Hypothalamus (tissue), 51 donors: ENCODE measurements at places on chromosomes 7 and 10.

- DNase-seq = no peak
Measured at GRCh38 chr10:111093741-111094380, 17.0 kb downstream of the ADRA2A start.

DNA sequence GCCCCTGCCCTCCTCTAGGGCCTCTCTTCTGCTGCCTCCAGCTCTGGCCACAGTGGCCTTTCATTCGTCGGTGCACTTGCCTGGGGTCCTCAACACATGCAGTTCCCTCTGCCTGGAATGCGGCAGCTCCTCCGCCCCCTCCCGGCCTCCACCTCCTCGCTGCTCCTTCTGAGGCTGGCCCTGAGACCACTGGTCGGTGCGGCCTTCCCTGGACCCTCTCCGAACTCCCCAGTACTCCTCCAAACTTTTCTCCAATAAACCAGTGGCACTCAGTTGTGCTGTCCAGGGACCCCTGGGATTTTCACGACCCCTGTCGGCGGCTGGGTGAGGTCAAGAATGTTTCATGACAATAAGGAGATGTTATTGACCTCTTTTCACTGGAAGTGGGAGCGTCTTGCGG lies 53.5 kb downstream of the BMS1 start:
- DNase-seq = no peak

DNA sequence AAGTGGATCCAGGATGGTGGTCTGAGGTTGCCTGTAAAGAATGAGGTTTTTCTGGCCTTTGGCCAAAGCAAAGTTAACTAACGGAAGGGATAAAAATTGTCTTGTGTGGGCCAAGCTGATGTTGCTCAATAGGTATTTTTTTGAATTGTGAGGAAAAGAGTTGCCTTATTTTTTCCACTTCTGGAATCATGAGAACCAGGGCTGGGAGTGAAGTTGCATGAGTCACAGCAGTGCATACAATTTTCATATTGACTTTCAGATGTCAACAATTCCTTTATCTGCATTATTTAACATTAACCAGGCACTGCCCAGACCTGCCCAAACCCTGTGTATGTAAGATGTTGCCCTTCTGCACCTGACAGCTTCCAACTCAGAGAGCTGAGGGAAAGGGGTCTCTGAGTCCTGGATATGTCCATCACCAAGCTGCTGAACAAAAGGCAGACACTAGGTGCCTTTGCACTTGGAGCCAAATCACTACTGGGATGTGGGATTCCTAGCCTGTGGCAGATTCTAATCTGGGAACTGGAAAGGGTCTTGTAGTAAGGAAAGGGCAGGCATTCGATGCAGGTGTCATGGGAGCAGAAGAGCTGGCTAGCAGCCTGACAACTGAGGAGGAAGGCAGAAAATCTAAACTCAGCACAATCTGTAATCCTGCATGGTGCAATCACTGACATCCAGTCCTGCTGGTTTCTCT lies 52.3 kb upstream of the SLC35B4 start:
- no peak for DNase-seq

- no peak for DNase-seq
Measured at GRCh38 chr7:45704683-45705016, 130.5 kb downstream of the ADCY1 start.

GRCh38 chr10:79947083-79947415 lies 1.9 kb downstream of the SFTPD start:
- no peak for DNase-seq
